ENCODE measurements at places on chromosomes 2 and 18.

GRCh38 chr2:204881655-204882054, 336.4 kb downstream of the PARD3B start:
- no peak for DNase-seq

- DNase-seq, result no peak
These were observed 61.0 kb downstream of the NPPC start for GRCh38 chr2:231865222-231865621.

- no peak for DNase-seq
These were observed 121.3 kb downstream of the AGAP1 start for GRCh38 chr2:235614900-235615712.

DNA sequence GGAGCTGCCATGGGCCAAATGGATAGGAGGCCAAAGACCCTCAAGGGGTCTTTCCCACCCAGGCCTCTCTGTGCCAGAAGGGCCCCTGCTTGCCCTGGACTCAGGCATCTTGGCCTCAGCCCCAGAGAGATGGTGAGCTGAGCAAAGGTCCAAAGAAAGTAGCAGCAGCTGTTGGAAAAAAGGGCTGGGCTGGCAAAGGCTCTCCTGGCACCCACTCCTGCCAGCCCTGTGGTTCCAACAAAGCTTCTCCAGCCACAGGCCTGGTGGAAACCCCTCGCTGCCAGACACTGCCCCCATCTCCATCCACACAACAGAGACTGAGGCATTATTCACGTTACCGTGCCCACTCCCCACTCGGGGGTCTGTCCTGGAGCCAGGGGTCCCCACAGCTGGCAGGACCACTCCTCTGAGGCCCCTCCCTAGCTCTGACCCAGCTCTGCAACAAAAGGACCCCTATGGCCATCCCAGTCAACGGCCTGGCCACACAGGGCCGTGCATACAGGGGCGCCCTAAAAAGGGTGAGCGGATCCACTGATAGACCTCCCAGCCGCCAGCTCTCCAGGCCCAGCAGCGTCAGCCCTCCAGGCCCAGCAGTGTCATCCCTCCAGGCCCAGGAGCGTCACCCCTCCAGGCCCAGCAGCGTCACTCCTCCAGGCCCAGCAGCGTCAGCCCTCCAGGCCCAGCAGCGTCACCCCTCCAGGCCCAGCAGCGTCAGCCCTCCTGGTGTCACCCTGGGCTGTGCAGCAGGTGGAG, 10.1 kb downstream of the BIN1 start:
- no peak for DNase-seq

DNA sequence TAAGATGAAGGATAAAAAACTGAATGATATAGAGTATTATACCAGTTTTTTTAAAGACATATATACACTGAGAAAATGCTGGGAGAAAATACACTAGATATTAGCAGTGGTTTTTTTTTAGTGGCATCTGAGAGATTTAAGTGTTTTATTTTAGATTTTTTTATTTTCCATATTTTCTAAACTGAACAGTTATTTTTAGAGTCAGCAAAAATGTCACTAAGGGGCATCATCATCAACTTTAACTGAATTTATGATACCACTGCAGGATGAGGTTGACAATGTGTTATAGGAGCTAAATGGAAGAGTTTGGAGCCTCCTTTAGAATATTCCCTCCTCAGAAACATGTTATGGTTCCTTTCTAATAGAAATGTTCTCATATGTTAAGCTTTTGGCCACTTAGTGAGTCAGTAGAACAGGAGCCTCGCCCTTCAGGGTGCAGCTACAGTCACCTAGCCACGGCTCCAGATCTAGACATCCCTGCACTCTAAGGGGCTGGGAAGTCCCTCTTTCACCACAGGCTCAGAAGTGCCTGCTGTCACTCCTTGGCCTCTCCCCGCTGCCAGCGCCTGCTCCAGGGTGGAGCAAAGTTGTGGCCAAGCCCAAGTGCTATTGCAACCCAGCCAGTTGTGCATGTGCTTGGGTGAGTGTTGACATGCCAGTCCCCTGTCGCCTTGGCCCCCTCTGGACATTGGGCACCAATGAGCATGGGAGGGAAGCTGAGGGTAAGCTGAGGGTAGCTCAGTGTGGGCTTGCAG, 210.7 kb upstream of the RASGRP3 start:
- DNase-seq, result no peak

DNA sequence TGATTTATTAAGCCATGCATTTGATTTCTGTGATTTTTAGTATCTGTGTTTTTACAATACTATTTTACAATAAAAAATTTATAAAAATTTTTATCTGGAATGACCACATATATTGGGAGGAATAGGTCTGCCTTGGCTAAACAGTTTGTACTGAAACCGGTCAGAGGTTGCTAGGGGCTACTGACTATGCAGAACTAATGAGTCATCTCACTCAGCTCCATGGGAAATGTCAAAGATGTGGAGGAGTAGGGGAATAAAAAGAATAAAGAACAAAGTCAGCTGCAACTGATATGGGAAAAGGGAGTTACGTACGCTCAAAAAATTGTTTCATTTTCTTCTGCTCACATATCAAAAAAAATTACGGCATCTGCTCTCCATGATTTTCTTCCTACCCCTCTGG, 8.6 kb upstream of the TMEM163 start:
- no peak for DNase-seq

- DNase-seq, result no peak
These were observed 14.1 kb downstream of the MBP start for GRCh38 chr18:77118256-77119090.

Data from HuH-7.5 (cell line).